GM13977 (cell line): ENCODE measurements at places on chromosomes 3 and 15.

DNA sequence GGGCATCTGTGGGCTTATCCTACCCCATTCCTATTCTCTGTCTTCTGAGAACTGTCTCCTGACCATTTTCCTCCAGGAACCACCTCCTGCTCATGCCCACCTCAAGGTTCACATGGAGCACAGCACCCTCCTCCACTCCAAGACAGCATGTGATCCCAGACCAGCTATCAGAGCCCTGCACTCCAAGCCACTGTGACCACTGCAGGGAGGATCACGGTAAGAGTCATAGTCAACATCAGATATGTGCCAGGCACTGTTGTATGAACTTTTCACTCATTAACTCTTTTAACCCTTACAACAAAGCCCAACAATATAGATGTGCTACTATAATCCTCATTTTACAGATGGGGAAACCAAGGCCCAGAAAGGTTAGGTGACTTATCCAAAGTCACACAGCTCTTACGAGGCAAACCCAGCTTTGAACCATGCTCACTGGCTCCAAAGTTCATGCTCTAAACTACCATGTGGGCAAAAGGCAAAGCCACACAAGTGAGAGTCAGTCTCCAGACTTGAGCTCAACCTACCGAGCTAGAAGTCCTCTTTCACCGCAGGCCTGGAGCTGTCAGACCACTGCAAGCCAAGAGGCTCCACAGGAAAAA, 115.1 kb upstream of the IQSEC1 start:
- no peak for DNase-seq

DNA sequence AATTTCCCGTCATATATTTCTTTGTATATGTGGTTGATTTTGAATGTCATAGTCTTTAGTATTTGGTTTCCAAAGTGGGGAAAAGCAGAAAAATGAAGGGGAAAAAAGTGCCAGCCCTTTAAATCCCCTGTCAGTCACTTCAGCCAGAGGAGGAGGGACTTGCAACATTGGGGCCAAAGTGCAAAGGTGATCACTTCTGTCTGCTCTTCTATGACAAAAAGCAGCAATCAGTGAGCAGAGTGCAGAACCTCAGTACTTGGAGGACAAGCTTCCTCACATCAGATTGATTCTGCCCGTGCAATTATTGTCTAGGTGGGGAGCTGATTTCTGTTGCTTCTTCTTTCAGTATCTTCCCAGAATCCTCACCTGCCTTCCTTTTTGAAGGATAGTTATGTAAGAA, 60.0 kb downstream of the STT3B start:
- DNase-seq, result no peak

GRCh38 chr3:41853540-41854196, 108.2 kb downstream of the ULK4 start:
- no peak for DNase-seq

DNA sequence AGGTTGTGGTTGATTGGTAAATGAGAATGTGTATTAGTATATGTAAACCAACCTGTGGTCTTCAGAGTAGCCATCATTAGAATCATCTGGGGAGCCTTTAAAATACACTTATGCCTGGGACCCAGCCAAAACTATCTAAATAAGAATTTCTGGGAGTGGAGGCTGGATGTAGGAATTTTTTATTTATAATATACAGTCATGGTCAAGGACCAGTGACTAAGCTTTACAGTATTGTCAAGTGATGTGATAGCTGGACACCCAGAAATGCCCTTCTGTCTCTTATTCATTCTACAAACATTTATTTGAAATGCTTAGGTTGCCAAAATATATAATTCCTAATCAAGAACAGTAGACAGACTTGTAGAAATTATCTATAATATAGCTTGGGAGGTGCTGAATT, 132.2 kb downstream of the MBNL1 start:
- DNase-seq, result no peak

- no peak for DNase-seq
These were observed 719 bp upstream of the SRPRB start for GRCh38 chr3:133804896-133805295.

DNA sequence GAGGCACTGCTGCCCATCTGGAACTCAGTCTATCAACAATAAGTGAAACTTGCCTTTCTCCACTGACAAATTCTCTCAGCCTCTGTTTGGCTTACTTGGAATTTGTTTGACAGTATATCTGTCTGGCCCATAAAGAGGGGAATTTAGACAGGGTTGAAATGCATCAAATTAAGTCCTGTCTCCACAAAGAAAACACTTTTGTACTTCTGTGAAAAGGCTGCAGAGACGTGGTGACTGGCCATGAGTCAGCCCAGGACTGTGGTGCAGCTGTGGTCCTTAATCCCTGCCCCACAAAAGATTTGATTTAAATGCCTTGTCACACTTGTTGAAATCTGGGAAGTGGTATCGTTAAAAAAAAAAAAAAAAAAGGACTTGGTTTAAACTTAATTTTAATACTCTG, 47.5 kb downstream of the RYR3 start:
- no peak for DNase-seq

- DNase-seq, result no peak
These were observed 256.4 kb downstream of the IGSF11 start for GRCh38 chr3:118778201-118778600.

GRCh38 chr15:93005133-93005532, 83.9 kb downstream of the RGMA start:
- DNase-seq, result no peak
